Stimulated activated CD4-positive, alpha-beta T cell treated with anti-CD3 and anti-CD28 coated beads, TNF-alpha, amount 100 ng/mL, for 24 hours (primary cell): ENCODE measurements at places on chromosomes 2 and 18.

GRCh38 chr2:169362894-169363559 is 693 bp upstream of the LRP2 start:
- no peak for DNase-seq

DNA sequence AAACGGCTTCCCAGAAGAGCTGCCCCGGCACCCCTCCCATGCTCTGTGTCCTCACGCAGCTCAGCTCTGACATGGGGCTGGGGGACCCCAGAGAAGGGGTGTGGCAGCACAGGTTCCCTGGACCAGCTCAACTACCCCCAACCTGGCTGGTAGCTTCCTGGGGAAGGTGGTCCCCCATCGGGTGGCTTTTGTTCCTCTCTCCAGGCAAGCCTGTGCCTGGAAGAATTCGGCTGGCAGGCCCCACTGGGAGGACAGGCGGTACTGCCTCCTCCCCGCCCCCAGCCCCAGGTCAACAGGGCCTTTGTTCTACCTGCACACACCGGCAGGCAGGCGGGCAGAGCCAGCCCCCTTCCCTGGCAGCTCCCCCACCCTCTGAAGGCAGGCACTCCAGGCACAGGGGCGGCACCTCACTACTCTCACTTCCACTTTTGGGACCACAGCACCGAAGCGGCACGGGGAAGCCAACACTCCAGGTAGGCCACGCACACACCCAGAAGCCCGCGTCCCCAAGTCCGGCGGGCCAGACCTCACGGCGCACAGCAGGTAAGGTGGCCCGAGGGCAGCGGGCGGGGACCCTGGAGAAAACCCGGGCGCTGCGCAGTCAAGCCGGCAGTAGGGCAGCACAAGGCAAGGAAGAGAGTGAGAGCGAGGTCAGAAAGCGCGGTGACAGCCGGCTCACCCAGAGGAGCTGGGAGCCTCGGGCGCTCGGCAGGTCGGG is 1.3 kb downstream of the HS6ST1 start:
- no peak for DNase-seq

GRCh38 chr2:140528982-140529381 is 1601.8 kb downstream of the LRP1B start:
- DNase-seq: no peak

- DNase-seq: no peak
Observed at GRCh38 chr18:5173236-5173635, 23.8 kb downstream of the AKAIN1 start.

GRCh38 chr18:47756364-47757016 is 174.0 kb downstream of the SMAD2 start:
- DNase-seq: peak; percentile 11

GRCh38 chr2:239779584-239779983 is 245.6 kb downstream of the NDUFA10 start:
- no peak for DNase-seq

DNA sequence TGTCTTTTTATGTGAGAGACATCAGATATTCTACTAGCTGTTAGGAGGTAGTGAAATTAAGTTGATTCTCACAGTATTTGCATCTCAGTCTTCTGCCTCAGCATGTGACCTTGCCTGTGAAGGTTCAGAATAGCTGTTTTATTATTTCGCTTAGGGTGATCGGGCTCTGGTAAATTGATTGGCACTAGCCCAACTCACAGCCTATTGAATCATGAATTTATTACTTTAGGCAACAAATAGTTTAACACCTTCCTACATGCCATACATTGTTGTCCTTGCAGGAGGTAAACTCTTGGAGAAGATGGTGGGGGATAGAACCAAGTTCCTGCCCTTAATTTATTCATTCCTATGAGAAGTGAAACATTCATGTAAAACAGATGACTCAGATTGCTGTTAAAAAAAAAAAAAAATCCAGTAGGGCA is 101.9 kb downstream of the GPD2 start:
- no peak for DNase-seq

DNA sequence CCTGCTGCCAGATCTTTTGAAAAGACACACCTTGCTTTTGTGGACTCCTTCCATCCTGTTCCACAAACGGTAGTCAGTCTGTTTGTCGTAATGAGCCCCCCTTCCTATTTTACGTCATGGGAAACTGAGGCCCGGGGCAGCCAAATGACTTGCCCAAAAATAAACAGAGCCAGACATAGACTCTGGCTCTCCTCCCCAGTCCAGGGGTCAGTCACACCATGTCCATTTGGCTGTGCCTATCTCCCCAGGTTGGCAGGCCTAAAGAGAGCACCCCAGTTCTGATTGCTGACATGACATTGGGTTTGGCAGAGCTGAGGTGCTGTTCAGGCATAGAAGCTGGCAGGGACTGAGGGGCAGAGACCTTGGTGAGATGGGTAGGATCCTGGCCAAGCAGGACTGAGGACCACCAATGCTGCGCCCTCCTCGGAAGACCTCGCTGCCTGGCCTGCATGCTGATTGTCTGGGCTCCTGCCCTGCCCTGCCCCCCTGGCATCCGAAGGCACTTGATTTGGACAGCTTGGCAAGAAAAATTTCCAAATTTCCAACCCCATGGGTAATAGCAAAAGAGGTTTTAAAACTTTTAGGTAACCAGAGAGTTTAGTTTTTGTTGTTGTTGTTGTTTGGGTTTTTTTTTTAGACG is 335.4 kb downstream of the DYSF start:
- no peak for DNase-seq

DNA sequence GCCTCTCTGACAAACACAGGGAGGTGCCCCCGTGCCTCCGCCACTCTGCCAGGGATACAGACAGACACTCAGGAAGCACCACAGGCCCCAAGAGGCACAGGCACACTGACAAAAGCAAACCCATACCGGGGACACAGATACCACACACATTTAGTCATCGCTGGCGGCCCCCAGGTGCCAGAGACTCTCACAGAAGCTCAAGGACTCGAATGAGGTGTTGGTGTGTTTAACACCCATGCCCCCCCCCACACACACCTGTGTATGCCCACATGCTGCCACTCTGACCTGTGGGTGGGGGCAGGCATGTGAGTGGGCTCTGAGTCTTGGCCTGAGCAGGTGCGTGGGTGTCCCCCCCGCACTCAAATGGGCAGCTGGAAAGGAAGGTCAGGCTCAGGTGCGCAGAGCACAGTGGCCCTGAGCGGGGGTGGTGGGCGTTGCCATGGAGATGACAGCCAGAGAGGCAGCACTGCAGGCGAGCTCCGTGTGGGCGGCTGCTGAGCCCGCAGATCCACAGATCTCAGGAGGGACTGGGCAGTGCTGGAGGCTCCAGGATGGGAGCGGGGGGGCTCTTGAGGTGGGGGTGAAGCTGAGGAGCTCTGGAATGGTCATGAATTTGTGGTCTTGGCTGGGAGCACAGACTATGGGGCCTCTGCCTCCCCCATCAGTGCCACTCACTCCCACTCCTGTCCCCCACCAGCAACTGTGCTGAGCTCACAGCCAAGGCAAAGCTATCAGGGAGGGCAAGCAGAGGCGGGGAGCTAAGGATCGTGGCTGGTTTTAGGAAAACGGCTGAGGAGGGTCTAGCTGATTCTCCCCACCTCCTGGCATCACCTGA is 73.9 kb upstream of the TAF1B start:
- no peak for DNase-seq

- no peak for DNase-seq
Observed at GRCh38 chr18:46565256-46565655, 91.8 kb downstream of the LOXHD1 start.

DNA sequence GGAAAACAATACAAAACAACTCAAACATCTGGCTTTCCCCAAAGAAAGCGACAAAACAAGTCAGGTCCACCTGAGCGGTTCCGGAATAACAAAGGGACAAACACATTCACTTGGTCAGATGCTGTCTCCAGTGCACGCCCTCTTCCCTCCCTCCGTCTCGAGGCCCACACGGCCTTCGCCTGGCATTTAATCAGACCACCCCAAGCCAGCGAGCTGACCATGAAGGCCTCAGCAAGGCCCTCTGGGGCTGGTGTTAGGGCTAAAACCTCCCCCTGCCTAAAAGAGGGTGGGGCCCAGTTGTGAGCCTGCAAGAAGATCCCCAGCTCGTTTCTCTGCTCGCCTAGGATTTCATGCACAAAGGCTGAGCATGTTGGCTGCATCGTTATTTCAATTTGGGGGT is 180.3 kb downstream of the EIPR1 start:
- DNase-seq: no peak

GRCh38 chr18:26434887-26435286 is 113.5 kb downstream of the KCTD1 start:
- DNase-seq: no peak

- no peak for DNase-seq
Observed at GRCh38 chr18:50848061-50848551, 28.3 kb upstream of the MRO start.

DNA sequence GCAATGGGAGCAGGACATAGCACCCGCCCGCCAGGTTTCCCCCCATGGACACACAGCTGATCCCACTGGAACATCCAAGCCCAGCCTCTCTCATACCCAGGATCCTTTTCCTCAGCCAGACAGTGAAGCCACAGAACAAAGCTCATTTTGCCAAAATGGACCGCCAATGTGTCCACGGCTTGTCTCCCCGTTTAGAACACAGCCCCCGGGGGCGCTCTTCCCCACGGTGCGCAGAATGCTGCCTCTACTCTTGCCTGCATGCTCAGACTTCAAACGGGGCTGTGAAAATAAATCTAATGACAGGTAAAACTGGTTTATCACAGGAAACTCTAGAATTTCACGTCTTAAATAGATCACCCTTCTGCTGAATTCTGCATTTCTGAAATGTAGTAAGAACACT is 548.5 kb upstream of the ID2 start:
- DNase-seq: no peak

DNA sequence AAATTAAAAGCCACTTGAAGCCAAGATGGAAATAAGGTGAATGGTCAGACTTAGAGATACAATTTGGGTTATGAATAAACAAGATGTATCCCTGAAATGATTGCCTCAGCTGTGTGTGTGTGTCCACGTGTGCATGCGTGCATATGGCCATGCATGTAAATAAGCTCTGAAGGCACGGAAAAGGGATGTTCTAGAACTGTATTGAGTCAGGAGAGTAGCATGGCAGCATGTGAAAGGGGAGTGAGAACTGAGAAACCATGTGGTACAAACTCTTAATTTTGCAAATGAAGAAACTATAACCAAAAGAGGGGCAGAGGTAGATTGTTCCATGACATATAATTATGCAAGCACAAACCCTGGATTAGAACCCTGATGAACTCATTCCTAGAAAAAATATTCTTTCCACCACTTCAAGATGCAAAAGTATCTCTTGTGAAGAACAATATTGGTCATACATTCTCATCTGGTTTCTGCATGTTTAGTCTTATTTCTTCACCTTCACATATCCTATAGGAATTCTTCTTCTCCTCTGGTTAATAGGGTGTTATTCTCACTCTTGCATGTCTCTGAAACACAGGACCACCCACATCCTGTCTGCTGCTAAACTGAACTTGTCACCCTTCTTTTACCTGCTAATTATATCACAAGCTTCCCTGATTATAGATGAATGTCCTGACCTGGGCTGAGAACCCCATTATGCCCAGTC is 455.8 kb downstream of the SETBP1 start:
- no peak for DNase-seq

DNA sequence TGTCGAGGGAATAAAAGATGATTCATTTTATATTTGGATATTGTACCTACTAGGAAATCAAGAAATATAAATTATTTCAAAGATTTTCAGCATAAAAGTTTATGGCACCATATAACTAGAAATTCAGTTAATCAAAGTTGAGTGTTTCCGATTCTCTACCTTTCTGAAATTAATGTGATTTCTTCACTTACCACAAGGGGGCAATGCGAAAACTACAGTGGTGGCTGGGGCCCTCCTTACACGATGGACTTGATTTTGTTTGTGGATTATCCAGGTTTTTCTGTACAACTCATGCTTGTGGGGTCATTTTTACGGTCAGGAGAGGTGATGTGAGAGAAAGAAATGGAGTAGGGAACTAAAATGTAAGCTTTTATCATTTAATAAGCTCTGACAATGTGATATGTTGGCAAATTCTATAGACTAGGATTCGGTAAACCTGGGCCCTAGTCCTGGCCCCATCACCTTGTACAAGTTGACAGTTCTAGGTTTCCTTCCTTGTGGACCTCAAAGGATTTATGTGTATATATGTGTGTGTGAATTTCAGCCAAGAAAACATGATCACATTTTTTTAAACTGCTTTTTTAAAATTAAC is 47.6 kb downstream of the G6PC2 start:
- no peak for DNase-seq

DNA sequence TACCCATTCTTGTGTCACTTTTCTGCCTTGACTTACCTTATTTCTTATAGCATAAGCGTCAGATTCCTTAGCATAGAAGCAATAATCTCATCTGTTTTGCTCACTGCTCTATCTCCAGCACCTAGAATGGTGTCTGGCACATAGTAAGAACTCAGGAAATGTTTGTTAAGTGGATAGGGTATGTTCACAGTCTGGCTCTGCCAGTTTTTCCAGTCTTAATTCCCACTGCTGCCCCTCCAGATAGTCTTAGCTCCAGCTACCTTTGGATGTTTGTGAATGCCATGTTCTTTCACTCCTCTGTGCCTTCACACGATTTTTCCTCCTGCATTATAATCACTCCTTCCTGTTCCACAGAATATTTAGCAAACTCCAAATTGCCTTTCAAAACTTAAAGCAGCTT is 29.0 kb downstream of the DNAJC10 start:
- DNase-seq: no peak

DNA sequence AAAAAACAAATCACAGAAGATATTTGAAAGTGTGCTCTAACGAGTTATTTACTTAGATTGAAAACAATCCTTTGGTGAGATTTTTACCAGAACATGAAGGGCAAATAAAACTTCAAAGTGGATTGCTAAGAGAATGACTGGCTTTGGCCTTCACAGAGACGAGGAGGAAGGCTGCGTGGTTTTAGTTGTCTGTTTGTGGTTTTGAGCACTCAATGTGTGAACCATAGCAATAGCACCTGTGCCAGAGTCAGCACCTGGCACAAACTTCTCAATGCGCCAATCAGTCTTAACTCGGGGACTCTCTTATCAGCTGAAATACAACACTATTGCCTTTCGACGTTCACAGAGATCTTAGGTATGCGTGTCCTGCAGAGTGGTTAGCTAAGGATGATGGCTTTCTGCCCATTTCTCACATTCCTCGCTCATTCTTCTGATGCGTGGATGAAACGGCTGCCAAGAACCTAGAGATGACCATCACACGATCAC is 70.0 kb downstream of the MBP start:
- peak; percentile 46 for DNase-seq

DNA sequence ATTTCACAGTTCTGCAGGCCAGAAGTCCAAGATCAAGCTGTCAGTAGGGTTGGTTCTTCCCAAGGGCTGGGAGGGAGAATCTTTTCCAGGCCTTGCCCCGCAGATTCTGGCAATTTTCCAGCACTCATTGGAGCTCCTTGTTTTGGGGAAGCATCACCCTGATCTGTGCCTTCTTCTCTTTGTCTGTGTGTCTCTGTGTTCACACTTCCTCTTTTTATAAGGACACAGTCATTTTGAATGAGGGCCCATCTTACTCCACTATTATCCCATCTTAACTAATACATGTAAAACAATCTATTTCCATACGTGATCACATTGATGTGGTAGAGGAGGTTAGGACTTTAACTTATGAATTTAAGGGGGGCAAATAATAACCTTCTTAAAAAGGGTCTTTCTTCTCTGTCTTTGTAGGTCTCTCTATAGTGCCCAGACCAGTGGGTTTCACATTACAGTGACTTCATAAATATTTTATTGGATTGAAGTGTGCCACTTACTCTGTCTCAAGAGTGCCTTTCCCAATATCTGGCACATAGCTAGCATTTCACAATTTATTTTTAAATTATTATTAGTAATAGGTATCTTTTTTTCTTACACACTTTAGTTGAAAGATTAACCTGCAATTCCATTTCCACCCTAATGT is 68.9 kb upstream of the CBLN2 start:
- DNase-seq: no peak
